ENCODE measurements at places on chromosomes 1 and 21.

DNA sequence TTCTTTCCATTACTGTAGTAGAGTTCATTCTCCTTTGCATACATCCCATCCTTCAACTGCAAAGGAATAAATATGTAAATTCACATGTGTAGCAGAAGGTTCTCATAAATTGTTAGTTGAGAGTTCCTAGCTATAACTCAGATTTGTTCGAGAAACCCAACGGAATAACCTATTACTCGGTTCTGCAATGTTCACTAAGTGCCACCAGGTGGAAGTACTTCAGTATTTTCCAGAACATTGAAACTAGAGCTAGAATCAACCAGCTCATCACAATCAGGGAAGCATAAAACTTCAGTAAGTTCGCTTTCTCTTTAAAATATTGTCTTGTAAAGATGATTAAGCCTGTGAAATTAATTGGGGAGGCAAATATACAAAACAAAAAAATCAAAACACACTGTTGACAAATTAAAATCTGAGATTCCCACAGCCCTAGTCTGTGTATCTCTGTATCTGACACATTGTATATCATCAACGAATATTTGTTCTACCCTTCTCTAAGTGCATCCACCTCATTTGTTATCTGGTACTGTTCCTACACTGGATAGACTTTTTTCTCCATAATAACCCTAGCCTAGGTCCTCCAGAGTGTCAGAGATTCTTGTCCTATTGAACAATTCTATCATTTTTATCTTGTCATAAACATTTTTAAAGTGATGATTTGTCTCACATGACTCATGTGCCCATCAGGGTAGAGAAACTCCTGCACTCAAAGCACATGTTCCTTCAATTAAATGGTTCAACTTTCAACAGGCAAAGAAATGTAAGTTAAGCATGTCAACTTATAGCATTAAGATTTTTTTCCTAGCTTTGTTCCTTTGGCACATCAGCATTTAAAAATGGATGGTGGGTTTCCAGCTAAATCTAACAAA, 31.9 kb downstream of the MROH9 start:
- DNase-seq = no peak

DNA sequence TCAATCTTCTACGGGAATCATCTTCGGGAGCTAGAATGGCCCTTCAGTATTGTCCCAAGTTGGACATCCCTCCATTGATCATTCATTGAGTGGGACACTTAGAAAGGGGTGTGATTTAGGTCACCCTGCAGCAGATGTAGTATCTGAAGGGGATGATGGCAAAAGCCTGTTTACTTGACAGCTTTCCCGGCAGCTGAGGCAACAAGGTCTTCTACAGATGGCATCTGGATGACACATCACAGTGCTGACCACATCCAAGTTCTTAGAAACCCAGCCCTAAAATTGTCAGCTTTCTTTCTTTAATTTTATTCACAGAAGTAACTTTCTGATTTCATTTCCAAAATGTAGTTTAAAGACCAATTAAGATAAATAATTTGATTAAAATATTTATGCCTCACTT, 150.3 kb downstream of the AMY1C start:
- DNase-seq = no peak

GRCh38 chr1:20078171-20078651, 8.2 kb downstream of the PLA2G5 start:
- DNase-seq = no peak

DNA sequence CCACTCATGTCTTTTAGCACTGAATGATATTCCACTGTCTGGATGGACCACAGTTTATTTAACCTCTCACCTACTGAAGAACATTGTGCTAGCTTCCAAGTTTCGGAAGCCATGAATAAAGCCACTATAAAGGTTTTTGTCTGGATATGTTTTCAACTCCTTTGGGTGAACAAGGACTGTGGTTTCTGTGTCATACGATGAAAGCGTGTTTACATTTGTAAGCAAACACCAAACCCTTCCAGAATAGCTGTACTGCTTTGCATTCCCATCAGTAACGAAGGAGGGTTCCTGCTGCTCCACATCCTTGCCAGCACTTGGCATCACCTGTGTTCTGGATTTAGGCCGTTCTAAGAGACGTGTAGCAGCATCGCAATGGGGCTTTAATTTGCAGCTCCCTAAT, 10.7 kb upstream of the ARHGEF16 start:
- no peak for DNase-seq

DNA sequence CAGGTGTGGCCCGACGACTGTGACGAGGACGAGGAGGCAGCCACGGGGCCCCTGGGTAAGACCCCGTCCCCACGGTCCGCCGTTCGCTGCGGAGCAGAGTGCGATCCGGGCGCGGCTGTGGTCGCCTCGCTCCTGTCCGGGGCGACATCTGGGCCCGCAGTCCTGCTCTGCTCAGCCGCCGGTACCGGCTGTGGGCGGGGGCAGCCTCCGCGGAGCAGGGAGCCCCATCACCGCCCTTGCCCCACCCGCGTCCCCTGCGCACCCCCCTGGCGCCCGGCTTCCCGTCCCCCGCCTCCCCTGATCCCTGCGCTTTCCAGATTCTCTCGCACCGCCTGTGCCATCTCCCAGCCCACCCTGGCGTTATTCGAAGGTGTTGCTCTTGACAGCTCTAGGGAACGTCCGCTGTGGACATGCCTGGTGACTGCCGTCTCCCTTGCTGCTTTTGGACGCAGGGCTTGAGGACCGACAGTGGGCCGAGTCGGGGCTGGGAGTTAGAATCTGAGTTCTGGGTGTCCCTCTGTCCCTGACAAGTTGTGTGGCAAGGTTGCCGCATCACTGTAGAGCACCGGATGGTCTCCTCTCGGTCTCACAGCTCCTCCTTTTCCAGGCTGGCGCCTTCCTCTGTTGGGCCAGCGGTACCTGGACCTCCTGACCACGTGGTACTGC, 596 bp downstream of the TOR3A start:
- DNase-seq = peak; percentile 76

DNA sequence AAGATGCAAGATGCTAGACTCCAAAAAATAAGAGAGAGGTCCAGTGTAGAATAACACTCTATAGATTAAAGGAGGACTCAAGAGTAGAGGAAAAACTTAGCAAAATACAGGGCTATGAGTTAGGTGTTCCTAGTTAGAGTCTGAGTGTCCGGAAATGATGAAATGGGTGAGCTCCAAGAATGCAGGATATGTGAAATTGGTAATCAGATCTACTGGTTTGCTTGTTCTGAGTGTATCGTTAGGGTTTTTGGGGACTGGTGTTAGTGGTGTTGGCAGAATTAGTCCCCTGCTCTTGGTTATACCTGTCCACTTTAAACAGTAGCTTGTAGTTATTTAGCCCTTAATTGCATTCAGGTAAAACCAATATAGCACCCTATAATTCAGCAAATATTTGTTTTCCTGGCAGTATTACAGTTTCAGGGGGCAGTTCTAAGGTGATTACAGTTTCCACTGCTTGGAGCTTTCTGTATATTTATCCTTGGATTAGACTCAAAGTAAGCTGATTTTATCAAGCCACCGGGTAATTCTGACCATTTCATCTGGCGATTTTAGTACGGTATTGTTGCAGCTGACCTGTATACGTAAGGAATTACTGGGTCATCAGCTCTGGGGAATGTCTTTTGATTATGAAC, 332.7 kb downstream of the CHRM3 start:
- no peak for DNase-seq

- DNase-seq = no peak
These were observed 13.3 kb upstream of the CAPN8 start for GRCh38 chr1:223678841-223679240.

- no peak for DNase-seq
These were observed 517.2 kb downstream of the PTBP2 start for GRCh38 chr1:97238816-97239215.

- no peak for DNase-seq
These were observed 4.8 kb downstream of the KISS1 start for GRCh38 chr1:204191456-204191855.

- DNase-seq = peak; percentile 79
These were observed 20.1 kb upstream of the COL16A1 start for GRCh38 chr1:31723828-31724359.

GRCh38 chr1:204299814-204300365, 59.8 kb downstream of the PLEKHA6 start:
- no peak for DNase-seq

DNA sequence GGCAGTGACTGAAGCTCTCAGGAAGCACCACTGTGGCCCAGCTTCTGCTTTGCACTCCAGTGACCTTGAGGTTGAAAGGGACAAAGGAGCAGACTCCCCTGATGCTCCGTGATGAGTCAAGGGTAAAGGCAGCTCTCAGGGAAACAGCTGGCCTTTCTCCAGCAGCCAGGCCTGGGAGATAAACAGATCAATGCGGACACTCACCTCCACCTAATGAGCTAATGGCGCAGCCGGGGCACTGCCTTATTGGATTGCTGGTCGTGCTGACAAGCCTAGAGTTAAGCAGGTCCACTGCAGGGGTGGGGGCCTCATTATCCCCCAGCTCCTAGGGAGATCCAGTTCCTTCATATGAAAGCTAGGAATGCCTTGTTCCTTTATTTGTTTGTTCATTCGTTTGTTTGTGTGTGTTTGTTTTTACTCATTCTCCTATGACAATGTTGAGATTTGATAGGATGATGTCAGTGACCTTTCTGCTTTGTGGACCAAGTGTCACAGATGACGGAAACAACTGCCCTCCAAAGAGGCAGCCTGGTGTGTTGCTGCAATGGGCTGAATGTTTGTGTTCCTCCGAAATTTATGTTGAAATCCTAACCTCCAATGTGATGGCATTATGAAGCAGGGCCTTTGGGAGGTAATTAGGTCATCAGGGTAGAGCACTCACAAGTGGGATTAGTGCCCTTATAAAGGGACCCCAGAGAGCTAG, 141.4 kb upstream of the BEND5 start:
- no peak for DNase-seq

- no peak for DNase-seq
These were observed 16.9 kb downstream of the ATG4C start for GRCh38 chr1:62800825-62801306.

DNA sequence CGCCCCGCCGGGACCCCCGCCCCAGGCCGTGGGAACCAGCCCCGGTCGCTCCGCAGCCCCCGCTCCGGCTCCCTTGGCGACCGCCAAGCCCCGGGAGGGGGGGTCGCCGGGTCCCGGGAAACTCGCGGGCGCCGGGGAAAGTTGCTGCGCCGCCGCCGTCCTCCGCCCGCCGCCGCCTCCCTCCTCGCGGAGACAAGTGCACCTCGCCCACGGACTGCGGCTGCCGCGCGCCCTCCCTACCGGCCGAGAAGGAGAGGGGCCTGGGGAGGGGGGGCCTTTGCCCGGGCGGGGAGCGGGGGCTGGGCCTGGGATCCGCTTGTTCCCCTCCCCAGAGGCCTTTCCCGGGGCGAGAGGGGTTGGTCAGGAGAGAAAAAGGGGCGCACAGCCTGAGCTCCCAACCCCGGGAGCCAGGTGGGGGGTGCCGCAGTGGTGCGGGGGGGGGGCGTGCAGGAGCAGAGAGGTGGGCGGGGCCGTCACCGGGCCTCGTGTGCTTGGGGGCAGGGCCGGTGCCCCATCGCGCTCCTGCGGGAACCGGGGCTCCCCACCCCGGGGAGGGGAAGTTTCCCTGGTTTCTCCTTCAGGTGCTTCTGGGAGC, 592 bp downstream of the AGRN start:
- DNase-seq = no peak

DNA sequence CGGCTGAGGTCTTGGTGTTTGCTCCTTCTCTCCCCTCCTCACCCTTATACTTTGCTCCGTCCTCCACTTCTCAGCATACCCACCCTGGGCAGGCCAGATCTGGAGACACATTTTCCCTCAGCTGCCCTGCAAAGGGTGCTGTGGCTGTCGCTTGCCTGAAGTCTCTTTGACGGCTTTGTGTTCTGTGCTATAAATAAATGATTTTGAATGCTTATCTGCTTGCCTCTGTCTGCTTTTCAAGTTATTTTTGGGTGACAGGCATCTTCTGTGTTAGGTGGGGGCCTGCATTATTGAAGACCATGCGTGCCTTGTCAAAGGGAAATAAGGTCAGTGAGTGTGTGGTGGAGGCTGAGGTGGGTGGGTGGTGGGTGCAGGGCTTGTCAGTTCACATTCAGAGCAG, 66.9 kb upstream of the KCND3 start:
- no peak for DNase-seq

DNA sequence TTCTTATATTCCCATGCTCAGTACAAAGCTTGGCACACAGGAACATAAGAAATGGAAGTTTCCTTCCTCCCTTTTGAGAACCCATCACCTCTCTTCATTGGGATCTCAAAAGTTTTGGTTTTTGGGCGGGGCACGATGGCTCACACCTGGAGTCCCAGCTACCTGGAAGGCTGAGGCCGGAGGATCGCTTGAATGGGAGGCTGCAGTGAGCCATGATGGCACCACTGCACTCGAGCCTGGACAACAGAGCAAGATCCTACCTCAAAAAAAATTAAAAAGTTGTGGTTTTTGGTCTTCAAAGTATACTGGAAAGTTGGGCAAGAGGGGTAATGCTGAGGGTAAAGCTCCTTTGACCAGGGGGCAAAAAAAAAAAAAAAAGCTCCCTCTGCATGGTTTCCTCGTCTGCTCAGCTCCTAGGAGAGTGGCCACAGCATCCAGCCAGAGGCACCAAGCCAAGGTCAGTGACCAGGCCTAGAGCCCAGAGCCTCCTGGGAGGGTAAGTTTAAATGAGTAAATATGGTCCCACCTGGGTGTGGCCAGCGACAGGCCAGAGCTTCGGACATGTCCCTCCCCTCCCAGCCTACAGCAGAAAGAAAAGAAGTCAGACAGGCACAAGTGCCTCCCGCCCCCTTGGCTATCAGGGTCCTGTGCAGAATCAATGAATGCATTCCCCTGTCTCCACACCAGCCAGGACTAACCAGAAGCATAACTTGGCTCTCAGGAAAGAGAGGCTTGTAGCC, 5.0 kb downstream of the MEF2D start:
- DNase-seq = no peak

GRCh38 chr1:158496374-158496773, 24.4 kb downstream of the OR10R2 start:
- DNase-seq = no peak

GRCh38 chr1:66944330-66945274, 19.8 kb downstream of the MIER1 start:
- no peak for DNase-seq

DNA sequence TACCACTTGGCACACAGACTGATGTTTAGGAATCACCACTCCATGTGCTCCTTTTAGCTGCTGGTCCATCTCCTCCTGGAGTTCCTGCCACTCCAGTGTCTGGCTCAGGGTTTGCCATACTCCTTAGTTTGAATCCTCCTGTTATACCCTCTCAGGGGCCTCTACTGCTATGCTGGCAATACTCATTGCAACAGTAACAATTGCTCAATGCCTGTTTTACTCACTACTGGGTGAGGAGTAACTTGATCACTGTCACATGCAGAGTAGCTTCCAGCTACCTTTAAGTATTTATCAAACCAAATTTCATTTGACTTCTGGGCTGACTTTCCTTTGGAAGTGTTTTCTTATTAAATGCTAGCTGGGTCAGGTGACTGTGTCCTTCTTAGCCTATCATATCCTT, 107.2 kb upstream of the WLS start:
- DNase-seq = no peak
